ENCODE measurements at places on chromosomes 13 and 19. TPM values are rescaled to one million over a fixed set of nuclear protein-coding genes. Genes with fewer than 3 reads are reported as not detected.

The KCNRG gene
- total RNA-seq, result 0.35 TPM

- no peak for DNase-seq
Measured at GRCh38 chr19:504616-505015, 2.7 kb upstream of the TPGS1 start.

DNA sequence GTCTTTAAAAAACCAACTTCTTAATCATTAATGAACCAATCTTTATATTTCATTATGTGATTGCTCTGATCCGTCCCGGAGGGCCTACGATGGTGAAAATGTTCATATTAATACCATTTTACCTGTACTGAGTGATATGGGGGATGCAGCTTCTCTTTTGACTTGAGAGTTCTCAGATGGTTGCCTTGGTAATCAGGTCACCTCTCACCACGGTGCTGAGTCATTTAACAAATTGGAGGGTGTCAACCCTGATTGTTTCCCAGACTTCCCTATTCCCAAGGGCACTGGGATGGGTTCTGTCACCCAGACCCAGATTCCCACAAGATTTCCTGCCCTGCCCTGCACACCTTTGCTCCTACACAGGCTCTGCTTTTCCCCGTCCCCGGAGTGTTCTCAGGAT lies 128.5 kb upstream of the TMTC4 start:
- no peak for DNase-seq

DNA sequence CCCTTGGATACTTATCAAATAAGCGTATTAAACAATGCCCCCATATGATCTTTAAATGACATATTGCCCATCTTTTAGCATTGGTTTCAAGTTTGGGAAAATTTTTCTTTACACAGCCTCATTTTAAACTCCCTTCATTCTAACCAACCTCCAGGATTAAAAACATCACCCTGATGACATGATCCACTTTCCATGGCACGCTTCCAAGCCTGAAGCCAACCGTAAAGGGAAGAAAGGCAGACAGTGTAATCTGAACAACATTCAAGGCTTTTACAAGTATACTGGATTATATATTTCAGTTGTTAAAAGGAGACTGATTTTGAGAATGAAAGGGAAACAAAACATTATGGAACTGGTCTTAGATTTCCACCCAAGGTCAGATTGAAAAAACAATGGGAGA lies 1721.9 kb downstream of the OLFM4 start:
- no peak for DNase-seq

- no peak for DNase-seq
Measured at GRCh38 chr13:34419025-34419424, 523.0 kb upstream of the NBEA start.

GRCh38 chr13:85896516-85897450 lies 97.6 kb upstream of the SLITRK6 start:
- no peak for DNase-seq

GRCh38 chr13:72132075-72132474 lies 265.1 kb upstream of the DACH1 start:
- no peak for DNase-seq

The PABPC3 gene
- total RNA-seq, result not detected

GRCh38 chr13:51107996-51108395 lies 3.1 kb downstream of the C13orf42 start:
- DNase-seq, result no peak

DNA sequence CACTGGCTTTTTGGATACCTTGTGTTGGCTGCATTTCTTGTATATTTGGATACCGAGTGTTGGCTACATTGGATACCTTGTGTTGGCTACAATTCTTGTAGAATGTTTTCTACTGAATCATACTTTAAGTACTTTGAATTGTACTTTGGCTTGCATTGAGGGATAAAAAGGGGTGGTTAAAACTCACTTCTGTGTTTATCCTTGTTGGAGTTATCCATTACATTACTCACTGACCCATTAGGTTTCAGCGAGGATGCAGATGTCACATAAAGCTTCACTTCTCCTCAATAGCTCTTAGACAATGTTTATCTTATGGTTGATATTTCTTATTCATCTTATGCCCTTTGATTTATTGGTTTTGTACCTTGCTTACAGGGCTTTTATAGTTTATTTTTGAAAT lies 43.1 kb downstream of the PDS5B start:
- no peak for DNase-seq

- no peak for DNase-seq
Measured at GRCh38 chr13:94351292-94351990, 128.0 kb downstream of the DCT start.

DNA sequence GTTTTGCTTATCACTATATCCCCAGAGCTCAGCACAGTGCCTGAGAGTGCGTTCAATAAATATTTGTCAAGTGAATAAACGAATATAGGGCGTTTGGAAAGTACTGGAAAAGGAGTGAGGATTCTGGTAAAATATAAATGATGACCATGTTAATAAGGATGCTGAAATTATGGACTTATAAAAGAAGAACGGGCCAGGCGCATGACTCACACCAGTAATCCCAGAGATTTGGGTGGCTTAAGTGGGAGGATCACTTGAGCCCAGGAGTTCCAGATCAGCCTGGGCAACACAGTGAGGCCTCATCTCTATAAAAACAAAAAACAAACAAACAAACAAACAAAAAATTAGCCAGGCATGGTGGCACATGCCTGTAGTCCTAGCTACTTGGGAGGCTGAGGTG lies 198.1 kb downstream of the VWA8 start:
- DNase-seq, result no peak

GRCh38 chr13:42720113-42720857 lies 61.1 kb upstream of the FAM216B start:
- DNase-seq, result no peak

- DNase-seq, result no peak
Measured at GRCh38 chr13:49388091-49388635, 55.7 kb downstream of the CAB39L start.

The FCER2 gene
- not detected for total RNA-seq

DNA sequence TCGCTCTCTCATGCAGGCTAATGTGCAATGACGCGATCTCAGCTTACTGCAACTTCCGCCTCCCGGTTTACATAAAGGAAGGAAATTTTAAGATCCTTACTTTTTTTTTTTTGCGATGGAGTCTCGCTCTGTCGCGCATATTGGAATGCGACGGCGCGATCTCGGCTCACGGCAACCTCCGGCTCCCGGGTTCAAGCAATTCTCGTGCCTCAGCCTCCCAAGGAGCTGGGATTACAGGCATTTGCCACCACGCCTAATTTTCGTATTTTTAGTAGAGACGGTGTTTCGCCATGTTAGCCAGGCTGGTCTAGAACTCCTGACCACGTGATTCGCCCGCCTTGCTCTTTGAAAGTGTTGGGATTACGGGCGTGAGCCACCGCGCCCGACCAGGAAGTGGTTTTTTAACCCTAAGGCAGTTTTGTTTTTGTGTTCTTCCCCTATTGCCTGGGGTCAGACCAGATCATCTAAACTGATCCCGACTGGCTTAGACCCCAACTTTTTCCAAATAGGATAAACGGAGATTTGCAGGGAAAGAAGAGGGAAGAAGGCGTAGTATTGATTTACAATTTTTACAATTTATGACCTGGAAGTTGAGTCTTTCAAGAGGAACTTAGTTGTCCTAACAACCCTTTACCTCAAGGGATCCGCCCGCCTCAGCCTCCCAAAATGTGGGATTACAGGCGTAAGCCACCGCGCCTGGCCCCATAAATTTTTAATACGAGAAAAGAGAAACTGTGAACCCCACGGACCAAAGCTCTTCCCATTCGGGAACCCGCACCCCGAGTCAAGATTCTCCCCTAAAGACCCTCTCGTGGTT lies 142.0 kb downstream of the ZNF737 start:
- peak; percentile 57 for DNase-seq

The ZNF738 gene
- 1.6 TPM for total RNA-seq

DNA sequence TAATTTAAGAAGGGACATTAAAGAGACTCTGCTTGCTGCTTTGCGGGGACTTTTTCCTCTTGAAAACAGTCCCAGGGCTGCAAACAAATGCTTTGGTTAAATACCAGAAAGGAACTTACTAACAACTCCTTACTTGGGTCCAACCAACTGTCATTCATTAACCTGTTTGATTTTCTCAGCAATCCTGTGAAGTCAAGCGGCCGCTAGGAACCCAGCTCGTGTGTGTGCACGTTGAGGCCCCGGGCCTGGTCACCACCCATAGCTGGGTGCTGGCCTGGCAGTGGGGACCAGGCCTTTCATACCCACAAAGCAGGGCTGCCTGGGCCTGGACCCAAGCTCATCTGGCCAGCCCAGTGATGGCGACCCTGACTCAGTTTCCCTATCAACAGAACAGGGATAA lies 50.7 kb downstream of the C1QTNF9 start:
- no peak for DNase-seq

DNA sequence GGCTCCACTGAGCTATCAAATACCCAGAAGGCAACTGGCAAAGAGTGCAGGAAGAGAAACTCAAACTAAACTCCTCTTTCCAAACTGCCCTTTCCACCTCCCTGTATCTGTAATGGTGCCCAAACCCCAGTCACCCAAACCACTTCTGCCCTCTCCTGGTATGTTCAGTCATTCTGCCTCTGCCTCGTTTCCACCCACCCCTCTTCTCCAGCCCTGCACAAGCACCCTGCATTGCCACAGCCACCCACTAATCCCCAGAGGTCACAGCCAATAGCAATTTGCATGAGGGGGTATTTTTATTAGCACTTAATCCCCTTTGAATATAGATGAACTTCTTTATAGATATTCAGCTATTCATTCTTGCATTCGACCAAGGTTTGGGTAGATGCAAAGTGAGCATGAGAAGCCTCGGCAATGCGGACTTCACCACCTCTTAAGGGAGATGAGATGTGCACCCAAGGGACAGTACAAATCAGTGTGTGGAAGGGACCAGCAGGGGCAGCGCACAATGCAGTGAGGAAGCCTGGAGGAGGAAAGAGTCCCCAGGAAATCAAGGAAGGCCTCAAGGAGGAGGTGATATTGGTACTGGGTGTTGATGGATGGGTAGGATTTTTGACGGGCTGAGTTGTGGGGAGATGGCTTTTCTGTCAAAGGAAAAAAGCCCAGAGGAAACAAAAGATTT lies 12.4 kb downstream of the TMEM272 start:
- DNase-seq, result no peak

The ADGRE3 gene
- 0.74 TPM for total RNA-seq

GRCh38 chr19:8566855-8567254 lies 10.4 kb downstream of the MYO1F start:
- no peak for DNase-seq

- no peak for DNase-seq
Measured at GRCh38 chr19:33259539-33259938, 33.9 kb upstream of the SLC7A10 start.

DNA sequence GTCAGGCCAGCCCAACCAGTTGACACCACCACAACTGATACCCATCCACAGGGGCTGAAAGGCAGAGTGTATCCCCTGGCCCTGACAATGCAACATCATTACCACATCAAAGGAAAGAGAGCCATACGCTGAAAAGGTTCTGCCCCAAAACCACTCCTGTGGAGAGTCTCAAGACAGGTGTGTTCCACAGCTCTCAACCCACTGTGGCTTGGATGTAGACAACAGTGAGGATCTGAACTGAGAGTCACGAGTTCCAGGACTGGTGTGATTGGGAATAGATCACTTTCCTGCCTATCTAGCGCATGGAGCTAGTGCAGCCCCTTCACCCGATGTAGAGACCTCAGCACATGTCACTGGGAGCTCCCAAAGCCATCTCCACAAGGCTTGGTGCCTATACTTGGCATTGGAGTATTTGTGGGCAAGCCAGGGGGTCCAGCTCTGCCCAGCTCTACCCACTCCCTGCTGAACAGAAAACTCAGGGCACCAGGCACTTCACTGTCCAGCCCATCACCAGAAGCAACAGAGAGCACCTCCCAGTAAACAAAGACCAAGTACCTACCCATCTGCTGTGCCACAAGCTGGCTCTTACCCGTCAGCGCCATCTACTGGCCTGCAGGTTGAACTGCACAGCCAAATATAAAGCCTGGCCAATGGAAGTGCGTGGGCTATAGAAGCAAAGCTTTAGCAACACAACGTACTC lies 579.5 kb downstream of the UQCRFS1 start:
- DNase-seq, result no peak

The FRY gene
- 255 TPM for total RNA-seq

The MUC16 gene
- total RNA-seq, result 0.07 TPM

DNA sequence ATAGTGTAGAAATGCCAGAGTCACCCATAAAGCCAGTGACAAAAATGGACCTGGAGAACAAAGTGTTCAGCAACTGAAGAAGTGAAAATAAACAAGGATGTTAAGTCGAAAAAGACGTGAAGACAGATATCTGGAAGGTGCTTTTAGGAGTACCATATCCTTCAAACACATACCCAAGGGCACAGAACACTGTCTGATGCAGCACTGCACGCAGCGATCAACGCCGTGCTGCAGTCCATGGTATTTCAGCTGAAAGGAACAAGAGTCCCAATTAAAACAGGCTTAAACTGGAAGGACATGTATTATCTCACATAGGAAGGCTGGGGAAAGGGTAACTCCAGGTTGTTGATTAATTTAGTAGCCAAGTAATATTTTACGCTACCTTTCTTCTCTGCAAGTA lies 108.2 kb downstream of the SGCG start:
- DNase-seq, result no peak

GRCh38 chr19:42275103-42275502 lies 6.1 kb downstream of the CIC start:
- no peak for DNase-seq

DNA sequence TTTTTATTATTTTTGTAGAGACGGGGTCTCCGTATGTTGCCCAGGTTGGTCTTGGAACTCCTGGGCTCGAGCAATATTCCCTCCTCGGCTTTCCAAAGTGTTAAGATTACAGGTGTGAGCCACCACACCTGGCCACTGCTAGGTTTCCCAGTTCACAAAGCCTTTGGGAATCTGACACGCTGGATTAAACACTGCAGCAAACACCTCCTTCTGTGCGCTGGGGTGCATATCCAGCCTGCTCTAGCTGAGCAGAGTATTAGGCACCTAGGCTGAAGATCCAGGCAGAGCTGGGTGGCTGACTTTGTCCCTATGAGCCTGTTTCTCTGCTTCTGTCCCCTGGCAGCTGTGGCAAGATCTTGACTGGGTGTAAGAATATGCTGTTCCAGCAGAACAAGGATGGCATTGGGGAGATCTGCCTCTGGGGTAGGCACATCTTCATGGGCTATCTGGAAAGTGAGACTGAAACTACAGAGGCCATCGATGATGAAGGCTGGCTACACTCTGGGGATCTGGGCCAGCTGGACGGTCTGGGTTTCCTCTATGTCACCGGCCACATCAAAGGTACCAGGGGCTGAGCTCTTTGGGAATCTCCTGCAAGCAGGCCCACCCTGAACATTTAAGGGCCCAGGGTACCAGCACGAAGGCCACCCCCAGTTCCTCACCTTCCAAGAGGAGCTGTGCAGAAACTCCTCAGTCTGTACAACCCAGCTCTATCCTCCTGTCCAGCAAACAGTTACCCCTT lies 49.8 kb downstream of the ACSBG2 start:
- DNase-seq, result no peak

The CCDC169 gene
- 1.9 TPM for total RNA-seq

- peak; percentile 74 for DNase-seq
Measured at GRCh38 chr13:113400621-113401451, 36.9 kb upstream of the GRTP1 start.

The ZNF665 gene
- total RNA-seq, result 0.85 TPM
